ENCODE measurements at places on chromosomes 11 and 22.
A peak's percentile ranks its signal among the peaks of the same experiment; 100 is the strongest.

DNA sequence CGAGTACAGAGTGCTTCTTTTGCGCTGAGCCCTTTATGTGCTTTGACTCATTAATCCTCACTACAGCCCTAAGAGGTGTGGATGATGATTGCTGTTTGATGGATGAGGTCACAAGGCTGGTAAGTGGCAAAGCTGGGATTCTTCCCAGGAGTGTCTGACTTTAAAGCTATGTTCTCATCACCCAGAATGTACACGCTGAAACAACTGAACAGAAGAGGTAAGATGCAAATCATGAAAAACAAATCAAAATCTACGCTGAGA, 37.7 kb upstream of the CREB3L1 start:
- DNase-seq, result no peak

DNA sequence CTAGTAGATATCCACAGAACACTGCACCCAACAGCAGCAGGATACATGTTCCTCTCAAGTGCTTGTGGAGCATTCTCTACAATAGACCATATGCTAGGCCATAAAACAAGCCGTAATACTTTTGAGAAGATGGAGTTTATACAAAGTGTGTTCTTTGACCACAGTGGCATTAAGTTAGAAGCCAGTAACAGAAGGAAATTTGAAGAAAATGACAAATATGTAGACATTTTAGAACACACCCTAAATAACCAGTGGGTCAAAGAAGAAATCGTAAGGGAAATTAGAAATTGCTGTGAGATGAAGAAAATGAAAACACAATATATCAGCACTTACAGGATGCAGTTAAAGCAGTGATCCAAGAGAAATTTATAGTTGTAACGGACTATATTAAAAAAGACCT, 163.4 kb downstream of the TBC1D22A start:
- DNase-seq, result no peak

- no peak for DNase-seq
Observed at GRCh38 chr11:27204529-27204928, 158.5 kb downstream of the CCDC34 start.

DNA sequence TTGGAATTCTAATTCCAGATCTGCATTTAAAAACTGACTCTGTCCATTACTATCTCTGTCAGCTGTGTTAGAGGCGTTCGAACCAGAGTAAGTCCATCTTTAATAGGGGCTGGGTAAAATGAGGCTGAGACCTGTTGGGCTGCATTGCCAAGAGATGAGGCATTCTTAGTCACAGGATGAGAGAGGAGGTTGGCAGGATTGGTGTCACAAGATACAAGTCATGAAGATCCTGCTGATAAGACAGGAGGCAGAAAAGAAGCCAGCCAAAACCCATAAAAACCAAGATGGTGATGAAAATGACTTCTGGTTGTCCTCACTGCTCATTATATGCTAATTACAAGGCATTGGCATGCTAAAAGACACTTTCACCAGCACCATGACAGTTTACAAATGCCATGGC, 356.3 kb upstream of the ISX start:
- DNase-seq, result no peak

- DNase-seq, result no peak
Observed at GRCh38 chr11:61682093-61682732, 2.0 kb downstream of the DAGLA start.

GRCh38 chr22:50419116-50419515, 55.7 kb downstream of the SBF1 start:
- no peak for DNase-seq

DNA sequence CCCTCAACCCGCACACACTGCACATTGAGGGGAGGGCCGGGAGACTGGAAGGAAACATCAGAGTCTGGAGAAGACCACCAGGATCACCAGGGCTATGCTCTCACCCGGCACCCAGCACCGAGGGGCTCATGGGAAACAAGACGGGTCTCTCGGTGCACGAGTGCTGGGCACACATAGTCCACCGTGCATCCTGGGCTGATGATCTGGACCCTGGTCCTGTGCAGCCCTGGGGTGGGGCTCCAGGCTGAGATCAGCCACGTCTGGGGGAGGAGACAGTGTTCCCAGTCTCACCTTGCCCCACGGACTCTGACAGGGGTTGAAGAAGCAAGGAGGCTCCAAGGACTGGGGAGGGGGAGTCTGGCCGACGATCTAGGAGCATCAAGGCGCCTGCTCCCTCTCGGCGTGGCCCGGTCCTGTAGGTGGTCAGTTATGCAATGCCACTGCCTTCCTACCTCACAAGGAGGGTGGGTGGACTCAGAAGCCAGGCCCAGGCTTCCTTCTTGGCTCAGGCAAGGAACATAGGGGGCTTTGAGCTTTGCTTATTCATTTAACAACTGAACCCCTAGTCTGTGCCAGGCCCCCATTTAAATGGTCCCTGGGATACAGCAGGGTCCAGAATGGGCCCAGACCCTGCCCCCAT, 11.4 kb upstream of the CD81 start:
- no peak for DNase-seq

GRCh38 chr11:10302359-10302743, 2.5 kb upstream of the ADM start:
- no peak for DNase-seq

- DNase-seq, result no peak
Observed at GRCh38 chr22:27892811-27893210, 26.2 kb downstream of the PITPNB start.

- peak; percentile 90 for DNase-seq
Observed at GRCh38 chr22:36329254-36330078, 58.3 kb downstream of the MYH9 start.

DNA sequence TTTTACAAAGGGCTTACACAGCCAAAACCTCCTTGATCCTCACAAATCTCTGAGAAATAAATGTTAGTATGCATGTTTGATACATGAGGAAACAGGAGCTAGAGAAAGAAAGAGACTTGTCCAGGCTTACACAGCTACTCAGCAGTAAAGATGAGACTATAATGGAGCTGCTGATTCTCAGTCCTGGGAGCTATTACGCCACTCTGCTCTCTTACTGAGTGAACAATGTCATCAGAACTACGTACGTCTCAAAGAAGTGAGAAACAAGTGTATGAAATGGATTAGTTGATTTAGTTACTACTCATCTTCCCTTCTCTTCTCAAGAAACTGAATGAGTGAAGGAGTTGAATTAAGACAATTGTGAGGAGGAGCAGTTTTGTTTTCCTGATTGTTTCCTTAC, 12.3 kb downstream of the MS4A6E start:
- no peak for DNase-seq

- no peak for DNase-seq
Observed at GRCh38 chr11:95704865-95705264, 84.7 kb downstream of the FAM76B start.

DNA sequence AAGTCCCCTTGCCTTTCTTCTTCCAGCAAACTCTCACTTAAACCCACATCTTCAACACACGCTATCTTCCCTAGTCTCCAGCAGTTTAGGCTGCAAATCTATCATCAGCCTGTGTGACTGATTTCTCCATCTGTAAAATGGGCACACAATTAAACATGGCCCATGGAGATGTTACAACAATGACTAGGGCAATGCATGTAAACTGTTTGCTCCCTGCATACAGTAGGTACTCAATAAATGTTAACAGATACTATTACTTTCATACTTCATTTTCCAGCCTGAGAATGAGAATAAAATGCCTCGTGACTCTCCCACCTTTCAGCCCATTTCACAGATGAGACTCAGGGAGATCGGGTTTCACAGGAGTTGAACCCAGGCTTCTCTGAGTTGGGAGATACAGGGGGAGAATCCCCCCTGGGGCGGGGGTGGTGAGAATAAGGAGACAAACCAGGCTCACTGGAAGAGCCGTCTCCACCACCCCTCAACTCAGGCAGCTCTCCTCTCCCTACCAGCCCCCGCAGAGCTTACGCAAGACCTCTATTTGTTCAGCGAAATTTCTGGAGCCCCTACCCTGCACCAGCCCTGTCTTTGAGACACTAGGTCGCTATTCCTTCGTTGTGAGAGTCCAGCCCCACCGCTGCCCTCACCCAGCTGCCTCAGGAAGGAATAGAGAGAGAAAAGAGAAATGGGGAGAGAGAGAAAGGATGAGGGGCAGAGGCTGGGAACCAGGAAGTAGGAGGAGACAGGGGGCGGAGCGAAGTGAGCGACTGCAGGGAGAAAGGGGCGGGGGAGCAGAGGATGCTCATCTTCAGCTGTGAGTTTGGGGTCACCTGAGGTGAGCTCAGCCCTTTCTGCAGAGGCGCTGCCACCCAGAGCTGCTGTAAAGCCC, 42.1 kb upstream of the KLHL35 start:
- DNase-seq, result peak; percentile 76

- DNase-seq, result no peak
Observed at GRCh38 chr11:33021937-33022336, 6.3 kb downstream of the DEPDC7 start.

- DNase-seq, result no peak
Observed at GRCh38 chr22:22087854-22088657, 105.5 kb upstream of the TOP3B start.

DNA sequence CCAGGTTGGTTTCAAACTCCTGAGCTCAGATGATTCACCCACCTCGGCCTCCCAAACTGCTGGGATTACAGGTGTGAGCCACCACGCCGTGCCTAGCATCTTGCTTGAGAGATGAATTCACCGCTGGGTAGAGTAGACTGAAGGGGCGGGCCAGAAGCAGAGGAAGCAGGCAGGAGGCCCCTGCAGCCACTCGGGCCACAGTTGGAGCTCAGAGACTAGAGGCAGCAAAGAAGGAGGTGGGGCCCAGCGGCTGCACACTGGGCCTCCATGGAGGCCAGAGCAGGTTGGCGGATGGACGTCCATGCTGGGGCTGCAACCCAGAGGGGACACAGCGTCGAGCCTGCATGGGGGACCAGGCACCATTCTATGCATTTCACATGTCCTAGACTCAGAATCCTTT, 88.4 kb upstream of the FGF3 start:
- DNase-seq, result no peak

DNA sequence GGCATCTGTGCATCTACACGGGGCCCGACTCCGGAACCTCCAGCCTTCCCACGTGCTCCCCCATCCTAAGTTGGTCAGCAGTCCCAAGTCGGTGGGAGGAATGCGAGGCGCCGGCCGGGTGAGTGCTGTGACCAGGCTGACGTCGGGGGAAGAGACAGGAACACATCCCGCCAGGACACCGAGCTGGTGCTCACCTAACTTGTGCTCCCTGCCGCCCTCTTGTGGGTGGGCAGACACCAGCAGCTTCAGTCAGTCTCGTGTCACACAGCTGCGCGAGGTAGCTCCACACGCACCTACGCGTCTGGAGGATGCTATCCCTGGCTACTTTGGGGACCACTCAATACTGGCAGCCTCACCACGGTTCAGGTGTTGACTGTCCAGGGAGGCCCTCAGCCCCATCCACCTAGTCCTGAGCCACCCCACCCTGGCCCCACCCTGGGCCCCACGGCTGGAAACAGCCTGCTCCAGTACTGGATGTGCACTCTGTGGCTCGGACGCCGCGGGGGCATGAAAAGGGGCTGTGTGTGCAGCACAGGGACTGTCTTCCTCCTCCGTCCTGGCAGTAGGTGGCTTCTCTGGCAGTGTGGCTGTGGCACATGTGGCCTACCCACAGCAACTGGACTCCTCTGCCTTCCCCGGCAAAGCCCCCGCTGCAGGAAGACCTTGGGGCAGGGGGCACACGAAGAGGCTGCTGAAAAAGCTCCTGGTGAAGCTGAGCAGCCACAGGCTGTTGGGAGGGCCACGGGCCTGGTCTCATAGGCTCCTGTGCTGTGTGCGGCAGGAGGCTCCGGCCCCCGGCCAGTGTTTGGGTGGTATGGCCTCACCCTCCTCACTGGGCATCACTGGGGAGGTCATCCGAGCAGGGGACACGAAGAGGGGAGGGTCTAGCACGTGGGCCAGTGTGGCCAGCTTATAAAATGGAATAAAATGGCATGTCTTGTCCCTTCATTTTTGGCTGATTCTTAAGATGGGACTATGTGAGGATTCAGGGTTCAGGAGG, 11.2 kb upstream of the BID start:
- DNase-seq, result peak; percentile 84

GRCh38 chr11:103222806-103223205, 113.6 kb downstream of the DYNC2H1 start:
- DNase-seq, result no peak

- no peak for DNase-seq
Observed at GRCh38 chr11:96045622-96046456, 121.9 kb upstream of the MTMR2 start.

- DNase-seq, result no peak
Observed at GRCh38 chr22:36823186-36823839, 6.5 kb upstream of the PVALB start.

- no peak for DNase-seq
Observed at GRCh38 chr22:47168900-47169800, 406.7 kb downstream of the TBC1D22A start.

DNA sequence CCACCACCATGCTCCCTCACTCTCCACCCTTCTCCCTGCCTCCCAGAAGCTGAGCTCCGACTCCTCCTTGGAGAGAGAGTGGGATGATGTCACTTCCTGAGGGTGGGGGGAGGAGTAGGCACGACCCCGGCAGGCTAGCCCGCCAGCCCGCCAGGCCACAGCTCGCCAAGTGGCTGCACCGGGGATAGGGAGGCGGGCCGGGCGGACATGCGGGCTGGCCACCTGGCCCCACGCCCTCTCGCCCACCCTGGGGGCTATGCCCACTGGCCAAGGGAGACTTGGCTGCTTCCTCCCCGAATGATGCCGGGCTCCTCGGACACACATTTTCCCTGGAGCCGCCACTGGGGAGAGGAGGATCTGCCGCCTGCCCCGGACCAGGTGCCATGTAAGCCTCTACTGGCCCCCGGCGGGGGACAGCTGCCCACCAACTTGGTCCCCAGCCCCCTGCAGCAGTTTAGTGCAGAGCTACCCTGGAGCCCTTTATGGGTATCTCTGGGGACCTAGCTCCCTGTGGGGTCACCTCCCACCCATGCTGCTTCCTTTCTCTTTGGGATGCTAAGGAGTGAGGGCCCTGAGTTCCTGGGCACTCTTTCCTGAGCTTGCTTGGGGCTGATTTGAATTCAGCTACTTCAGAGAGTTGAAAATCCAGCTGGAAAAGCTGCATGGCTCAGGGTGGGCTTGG, 33.7 kb upstream of the MYRF start:
- DNase-seq, result no peak

- DNase-seq, result peak; percentile 9
Observed at GRCh38 chr11:67616431-67617242, 9.9 kb downstream of the NDUFV1 start.

DNA sequence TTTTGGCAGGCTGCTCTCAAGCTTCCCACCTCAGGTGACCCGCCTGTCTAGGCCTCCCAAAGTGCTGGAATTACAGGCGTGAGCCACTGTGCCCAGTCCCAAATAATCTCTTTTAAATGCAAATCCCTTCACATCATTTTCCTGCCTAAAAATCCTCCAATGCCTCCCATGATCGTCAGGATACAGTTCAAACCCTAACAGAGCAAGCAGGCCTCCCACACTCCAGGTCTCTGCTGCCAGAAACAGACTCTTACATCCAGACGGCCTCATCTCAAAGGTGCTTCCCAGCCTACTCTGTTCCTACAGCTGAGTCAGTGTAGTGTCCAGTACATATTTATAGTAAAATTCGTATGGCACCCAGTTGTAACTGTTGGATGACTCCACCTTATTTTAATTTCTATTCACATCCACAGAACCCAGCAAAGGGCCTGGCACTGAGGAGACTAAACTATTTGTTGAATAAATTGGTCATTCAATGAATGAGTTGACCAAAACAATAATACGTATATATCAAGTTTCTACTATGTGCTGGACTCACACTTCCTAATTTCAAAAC, 8.2 kb downstream of the SIRT3 start:
- no peak for DNase-seq

All from stimulated activated naive CD8-positive, alpha-beta T cell treated with anti-CD3 and anti-CD28 coated beads, Interleukin-15, Interleukin-2, amounts not matched to agents 100 U/mL and 50 U/mL, for 24 hours (primary cell).